ENCODE measurements at places on chromosomes 7 and 10.

GRCh38 chr7:93894426-93894825 is 3.9 kb upstream of the TFPI2 start:
- no peaks in the 10 kb centered on the region for H3K36me3 ChIP-seq
- no peak overlapping the region for H3K27ac ChIP-seq
- no peaks in the 10 kb centered on the region for H3K27me3 ChIP-seq
- no peak overlapping the region for H3K4me3 ChIP-seq
- no peaks in the 10 kb centered on the region for H3K4me1 ChIP-seq
- DNase-seq, result no peak

DNA sequence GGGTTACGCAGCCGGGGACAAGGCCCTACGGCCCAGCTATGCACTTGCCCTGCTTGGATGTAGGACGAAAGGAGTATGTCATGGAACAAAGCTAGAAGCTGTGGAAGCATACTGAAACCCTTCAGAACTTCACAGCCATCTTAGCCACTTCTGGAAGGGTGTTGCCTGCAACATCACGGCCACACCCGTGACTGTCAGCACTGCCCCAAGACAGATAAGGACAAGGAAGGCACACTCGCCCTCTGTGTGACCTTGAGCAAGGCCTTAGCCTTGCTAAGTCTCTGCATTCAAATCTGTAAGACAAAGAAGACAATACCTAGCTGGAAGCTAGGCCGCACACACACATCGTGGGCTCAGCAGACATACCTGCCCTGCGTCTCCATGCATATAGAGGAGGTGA is 352.5 kb upstream of the MGMT start:
- no peak overlapping the region for H3K4me3 ChIP-seq
- H3K27me3 ChIP-seq, result no peaks in the 10 kb centered on the region

- no peak overlapping the region for H3K27ac ChIP-seq
- H3K36me3 ChIP-seq, result no peaks in the 10 kb centered on the region
- DNase-seq, result no peak
- no peak overlapping the region for H3K4me3 ChIP-seq
Measured at GRCh38 chr10:22978918-22979317, 51.1 kb downstream of the ARMC3 start.

- no peak for DNase-seq
- H3K36me3 ChIP-seq, result no peaks in the 10 kb centered on the region
- no peaks in the 10 kb centered on the region for H3K27me3 ChIP-seq
- H3K27ac ChIP-seq, result no peak overlapping the region
- no peaks in the 10 kb centered on the region for H3K4me1 ChIP-seq
Measured at GRCh38 chr7:44158096-44158872, 17.2 kb upstream of the MYL7 start.

GRCh38 chr7:30303312-30304039 is 19.1 kb downstream of the ZNRF2 start:
- no peak overlapping the region for H3K4me3 ChIP-seq
- no peaks in the 10 kb centered on the region for H3K4me1 ChIP-seq
- DNase-seq, result no peak
- H3K27me3 ChIP-seq, result no peaks in the 10 kb centered on the region
- no peaks in the 10 kb centered on the region for H3K36me3 ChIP-seq

DNA sequence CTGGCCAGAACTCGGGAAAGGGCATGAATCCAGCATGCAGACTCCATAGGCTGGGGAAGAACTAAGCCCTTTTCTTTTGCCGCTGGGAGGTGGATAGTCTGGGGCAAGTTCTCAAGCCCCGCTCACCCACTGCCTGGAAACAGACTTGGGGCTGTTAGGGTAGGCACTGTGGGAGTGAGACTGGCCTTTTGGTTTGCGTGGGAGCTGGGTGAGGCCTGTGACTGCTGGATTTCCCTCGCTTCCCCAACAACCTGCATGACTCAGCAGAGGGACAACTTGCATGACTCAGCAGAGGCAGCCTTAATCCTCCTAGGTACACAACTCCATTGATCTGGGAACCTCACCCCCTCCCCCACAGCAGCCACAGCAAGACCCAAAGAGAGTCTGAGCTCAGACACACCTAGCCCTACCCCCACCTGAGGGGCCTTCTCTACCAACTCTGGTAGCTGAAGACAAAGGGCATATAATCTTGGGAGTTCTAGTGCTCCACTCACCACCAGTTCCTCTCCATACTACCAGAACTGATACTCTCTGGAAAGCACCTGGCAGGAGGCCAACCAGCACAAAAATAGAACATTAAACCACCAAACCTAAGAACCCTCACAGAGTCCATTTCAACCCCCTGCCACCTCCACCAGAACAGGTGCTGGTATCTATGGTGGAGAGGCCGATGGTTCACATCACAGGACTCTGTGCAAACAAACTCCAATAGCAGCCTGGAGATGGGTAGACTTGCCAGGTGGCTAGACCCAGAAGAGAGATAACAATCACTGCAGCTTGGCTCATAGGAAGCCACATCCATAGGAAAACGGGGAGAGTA is 81.4 kb upstream of the LAMB4 start:
- H3K27me3 ChIP-seq, result no peaks in the 10 kb centered on the region
- H3K4me1 ChIP-seq, result no peaks in the 10 kb centered on the region
- H3K4me3 ChIP-seq, result no peak overlapping the region

GRCh38 chr10:30103595-30104320 is 44.4 kb upstream of the JCAD start:
- H3K4me1 ChIP-seq, result no peaks in the 10 kb centered on the region
- no peaks in the 10 kb centered on the region for H3K27me3 ChIP-seq
- no peak for DNase-seq
- H3K36me3 ChIP-seq, result no peaks in the 10 kb centered on the region

GRCh38 chr7:47484457-47484856 is 97.5 kb downstream of the TNS3 start:
- H3K4me3 ChIP-seq, result no peak overlapping the region
- H3K4me1 ChIP-seq, result peaks cover 37% of the 10 kb centered on the region
- H3K27me3 ChIP-seq, result no peaks in the 10 kb centered on the region
- H3K36me3 ChIP-seq, result no peaks in the 10 kb centered on the region
- H3K27ac ChIP-seq, result no peak overlapping the region

DNA sequence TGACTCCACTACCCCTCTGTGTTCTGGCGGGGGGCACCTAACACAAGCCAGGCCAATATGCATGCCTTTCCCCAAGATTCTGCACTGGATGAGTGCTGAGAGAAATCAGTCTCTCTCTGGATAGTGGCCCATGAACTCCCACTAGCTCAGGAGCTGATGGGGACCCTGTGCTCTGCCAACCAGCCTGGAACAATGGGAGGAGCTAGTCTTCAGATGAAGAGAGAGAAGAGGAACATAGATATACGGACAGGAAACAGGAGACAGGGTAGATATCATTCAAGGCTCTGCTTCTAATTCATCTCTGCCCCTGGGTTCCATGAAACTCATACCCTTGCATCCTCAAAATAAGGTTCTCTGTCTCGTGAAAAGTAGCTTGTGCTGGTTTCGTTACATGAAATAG is 27.9 kb upstream of the PLXNA4 start:
- H3K4me1 ChIP-seq, result no peaks in the 10 kb centered on the region
- no peak for DNase-seq
- H3K36me3 ChIP-seq, result no peaks in the 10 kb centered on the region
- no peak overlapping the region for H3K27ac ChIP-seq
- no peaks in the 10 kb centered on the region for H3K27me3 ChIP-seq
- no peak overlapping the region for H3K4me3 ChIP-seq

Data from thoracic aorta (tissue), 2 donors.